ENCODE measurements at places on chromosomes 13 and 19.

DNA sequence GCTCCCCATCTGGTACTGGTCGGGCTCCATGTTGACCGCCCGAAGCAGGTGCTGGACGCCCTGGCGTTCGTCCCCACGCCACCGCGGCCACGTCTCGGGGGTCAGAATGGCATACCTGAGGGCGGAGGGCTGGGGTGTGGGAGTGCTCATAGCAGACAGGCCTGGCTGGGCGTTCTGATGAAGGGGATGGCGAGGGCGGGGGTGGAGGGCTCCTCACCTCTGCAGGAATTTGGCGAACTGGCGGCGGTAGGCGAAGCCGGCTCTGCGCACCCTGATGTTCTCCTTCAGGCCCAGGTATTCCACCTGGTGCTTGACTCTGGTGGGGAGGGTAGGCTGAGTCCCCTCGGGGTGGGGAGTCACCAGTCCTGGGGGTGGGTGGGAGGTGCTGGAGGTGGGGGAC, 22.3 kb upstream of the ZNF414 start:
- no peak for DNase-seq

DNA sequence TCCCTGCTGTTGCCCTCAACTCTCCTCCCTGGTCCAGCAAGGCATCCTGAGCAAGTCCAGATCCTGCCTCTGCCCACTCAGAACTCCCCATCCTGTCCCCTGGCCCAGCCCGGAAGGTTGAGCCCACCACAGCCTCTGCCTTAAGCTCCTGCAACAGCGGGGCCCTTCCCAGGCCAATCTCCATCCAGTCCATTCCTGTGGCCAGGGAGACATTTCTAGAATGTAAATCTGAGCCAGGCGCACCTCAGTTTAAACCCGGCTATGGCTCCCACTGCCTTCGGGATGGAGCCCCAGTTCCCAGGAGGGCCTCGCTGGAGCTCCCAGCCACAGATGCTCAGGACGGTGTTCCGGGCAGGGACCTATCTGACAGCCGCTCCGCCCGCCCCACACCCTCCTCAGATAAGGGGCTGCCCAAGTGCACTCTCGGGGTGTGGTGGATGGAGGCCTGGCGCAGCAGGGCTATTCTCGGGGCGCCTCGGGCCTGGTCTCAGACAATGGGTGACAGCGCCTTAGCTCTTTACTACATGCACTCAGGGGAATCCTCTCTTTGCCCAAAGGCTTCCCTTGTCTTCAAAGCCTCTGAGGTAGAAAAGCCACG, 5.3 kb downstream of the TRAPPC6A start:
- no peak for DNase-seq

DNA sequence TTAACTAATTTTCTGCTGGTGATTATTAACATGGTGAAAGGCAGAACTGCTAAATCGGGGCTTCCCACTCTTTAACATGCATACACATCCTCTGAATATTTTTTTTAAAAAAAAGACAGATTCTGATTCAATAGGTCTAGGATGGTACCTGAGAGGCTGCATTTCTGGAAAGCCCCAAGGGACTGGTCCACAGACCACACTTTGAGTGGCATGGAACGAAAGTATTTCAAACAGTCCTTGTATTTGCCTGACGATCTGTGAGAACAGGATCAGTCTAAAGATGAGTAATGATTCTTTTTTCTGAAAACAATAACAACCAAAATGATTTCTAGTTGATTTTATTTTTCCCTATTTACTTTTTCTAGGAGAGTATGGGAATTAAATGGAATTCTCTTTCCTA, 16.7 kb upstream of the SPART start:
- DNase-seq: no peak

GRCh38 chr13:46334035-46334822, 52.8 kb downstream of the RUBCNL start:
- no peak for DNase-seq

DNA sequence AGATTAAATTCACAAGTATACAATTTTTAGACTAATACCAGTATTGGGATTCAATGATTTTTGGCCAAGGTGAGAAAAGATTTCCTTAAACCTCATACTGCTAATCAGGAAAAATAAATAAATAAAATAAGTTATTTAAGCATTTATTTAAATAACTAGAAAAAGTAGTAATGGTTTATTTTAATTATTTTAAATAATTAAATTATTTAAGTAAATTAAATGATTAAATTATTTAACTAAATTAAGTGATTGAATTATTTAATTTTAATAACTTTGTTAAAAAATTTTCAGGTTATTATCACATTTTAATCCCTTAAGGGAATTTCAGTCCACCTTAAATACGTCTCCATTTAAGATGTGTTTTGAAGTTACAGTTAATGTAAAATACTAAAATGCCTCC, 1831.5 kb upstream of the MIR17HG start:
- no peak for DNase-seq

Data from CD4-positive, alpha-beta T cell treated with Interleukin-15 for 1 hour (primary cell).